ENCODE measurements at places on chromosomes 7 and 10.

GRCh38 chr7:13276977-13277376, 589.5 kb downstream of the ARL4A start:
- DNase-seq: no peak

GRCh38 chr10:44539178-44539577, 154.3 kb upstream of the CXCL12 start:
- no peak for DNase-seq

GRCh38 chr10:104242545-104242944, 10.4 kb upstream of the CFAP43 start:
- no peak for DNase-seq

GRCh38 chr10:43060291-43060690, 16.6 kb upstream of the RET start:
- no peak for DNase-seq
